ENCODE measurements at places on chromosomes 6 and 20.

DNA sequence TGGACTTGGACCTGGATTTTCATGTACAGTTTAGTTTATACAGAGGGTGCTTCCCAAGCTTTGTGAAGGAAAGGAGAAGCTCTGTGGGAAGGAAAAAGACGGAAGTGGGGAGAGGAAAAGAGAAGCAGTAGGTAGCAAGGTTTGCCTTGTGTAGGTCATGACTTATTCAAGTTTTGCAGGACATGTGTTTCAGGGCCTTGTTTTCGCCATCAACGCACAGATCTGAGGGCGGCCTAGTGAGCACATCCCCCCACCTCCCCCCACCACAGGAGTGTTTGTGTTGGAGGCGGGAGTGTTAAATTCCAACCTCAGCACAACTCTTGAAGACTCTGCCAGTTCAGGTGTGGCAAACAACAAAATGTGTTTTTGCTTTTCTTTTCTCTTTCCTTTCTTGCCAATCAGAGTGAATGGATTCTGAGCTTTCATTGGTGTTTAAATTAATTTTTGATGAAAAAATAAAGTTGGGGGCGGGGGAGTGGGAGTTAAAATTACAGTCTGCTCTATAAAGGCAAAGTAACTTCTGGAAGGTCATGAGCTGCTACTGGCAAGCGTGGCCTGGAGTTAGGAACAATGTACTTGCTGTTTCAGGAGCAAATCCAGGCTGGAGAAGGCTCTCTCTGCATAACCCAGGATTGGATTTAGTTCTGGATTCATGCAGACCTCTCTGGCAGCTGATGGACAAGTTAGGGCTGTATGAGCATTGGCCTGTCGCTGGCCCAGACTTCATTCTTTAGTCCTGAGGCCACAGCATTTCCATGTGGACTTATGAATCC lies 338.5 kb downstream of the CD83 start:
- no peak for DNase-seq

- no peak for DNase-seq
These were observed 8.7 kb downstream of the MAFB start for GRCh38 chr20:40680161-40680959.

- peak; percentile 58 for DNase-seq
These were observed 5.6 kb downstream of the SRSF3 start for GRCh38 chr6:36599791-36600209.

DNA sequence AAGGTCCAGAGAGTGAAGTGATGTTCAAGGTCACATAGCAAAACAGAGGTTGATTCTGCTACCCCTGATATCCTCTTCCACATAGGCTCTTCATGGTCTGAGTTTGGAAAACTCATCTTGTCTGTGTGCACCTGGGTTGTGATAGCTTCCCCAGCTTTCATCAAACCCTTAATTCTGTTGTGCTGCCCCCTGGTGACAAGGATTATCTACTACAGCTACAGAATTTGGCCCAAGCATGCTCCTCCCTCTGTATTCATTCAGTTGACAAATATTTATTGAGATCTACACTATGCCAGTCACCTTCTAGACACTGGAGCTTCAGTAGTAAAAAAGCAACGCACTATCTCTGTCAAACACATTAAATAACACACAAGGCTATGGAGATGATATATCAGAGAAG lies 50.4 kb downstream of the SMPDL3A start:
- DNase-seq, result peak; percentile 59

DNA sequence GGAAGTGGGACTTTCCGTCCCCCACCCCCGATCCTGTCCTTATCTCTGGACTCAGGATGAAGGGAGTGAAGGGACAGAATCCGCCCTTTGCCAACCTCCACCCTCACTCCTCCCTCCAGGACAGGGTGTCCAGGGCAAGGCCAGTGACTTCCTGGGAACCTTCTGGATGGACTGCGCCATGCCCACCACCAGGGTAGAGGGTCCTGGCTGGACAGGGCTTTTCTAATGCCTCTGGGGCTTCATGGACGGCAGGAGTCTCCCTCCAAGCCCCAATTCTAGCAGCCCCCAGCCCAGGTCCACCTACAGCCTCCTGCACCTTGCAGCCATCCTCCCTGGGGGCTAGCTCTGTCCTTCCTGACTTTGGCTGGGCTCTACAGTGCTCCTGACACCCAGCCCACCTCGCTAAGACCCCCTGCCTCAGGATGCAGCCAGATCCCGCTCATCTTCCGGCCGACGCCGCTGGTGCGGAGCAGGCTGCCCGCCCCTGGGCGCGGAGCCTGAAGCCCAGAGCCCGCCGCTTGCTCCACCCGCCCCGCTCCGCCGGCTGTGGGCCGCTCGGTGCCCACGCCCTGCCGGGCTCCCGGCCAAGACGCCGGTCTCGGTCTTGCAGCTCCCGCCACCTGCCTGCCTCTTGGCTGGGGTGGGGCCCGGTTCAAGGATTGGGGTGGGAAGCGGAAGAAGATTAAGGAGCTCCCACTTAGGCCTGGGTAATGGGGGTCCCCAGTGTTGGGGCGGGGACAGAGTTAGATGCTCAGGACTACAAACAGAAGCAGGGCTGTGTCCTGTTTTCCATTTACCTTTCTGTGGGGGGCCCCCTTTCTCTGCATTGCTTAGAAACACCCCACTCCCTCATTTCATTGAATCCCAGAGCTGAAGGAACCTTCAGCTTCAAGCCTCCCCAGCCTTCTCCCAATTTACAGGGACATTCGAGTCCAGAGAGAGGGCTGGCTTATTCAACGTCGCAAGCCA lies 72.8 kb downstream of the MDGA1 start:
- peak; percentile 41 for DNase-seq

DNA sequence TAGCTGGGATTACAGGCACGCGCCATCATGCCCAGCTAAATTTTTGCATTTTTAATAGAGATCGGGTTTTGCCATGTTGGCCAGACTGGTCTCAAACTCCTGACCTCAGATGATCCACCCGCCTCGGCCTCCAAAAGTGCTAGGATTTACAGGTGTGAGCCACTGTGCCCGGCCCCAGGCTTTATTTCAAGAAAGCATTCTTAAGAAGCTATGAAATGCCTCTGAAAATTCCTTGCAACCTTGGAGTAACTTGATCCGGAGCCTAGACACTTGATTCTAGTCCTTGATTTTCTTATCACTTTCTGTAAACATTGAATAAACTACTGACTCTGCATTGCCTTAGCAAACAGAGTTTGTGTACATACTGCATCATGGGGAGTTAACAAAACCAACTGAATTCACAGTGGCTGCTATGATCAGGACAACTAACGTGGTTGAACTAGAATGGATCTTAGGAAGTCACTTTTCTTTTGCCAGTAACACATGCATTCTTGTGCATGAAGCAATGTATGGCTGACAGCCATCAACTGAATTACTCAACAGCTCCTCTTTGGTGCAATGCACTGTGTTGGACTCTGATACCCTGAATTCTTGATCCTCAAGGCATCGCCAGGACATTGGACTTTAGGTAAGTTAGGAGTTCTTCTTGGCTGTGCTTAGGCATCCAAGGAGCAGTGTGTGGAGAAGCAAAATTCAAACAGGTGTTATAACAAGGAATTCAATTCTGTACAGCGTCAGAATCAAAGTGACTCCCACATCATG lies 102.8 kb upstream of the TMEM170B start:
- DNase-seq, result peak; percentile 84

DNA sequence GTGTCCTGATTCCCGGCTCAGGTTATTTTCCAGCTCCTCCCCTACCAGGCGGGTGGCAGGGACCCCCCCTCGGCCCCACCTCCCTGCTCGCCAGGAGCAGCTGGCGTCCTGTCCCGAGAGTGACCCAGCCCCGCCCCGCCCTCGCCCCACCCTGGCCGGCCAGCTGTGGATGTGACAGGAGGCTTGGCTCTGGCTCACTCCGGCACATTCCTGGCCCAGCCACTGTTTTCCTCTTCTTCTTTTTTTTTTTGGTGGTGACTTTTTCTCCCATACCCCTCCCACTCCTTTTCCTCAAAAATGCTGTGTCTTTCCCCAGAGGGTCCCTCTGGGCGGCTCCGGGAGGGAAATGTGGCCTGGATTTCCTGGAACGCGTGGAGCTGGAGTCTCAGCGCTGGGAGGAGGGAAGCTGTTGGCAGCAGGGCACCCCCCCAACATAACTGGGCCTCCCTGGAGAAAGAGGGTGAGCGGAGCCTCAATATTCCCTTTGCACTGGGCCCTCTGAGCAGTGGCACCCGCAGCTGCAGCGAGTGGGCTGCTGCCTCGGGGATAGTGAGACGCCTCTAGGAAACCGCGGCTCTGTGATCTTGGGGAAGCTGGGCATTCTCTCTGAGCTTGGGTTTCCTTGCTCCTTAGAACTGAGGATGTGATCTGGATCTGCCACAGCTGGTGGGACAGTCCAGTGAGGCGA lies 28.3 kb upstream of the CSNK2A1 start:
- peak; percentile 18 for DNase-seq

DNA sequence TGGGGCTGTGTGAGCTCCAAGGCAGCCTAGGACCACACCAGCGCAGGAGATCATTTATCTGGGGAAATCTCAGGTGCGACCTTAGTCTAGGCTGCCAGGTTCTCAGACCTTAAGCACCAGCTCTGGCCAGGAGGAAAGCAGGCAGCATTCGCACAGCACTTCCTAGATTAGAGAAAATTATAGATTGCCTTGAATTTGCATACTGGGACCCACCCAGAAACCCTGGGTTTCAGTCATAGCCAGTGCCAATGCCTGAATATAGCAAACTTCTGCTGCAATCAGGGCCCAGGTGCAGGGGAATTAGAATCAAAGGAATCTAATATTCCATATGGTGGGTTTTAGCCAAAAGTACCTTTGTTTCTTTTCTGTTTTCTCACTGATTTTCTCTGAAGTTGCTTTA lies 204.3 kb upstream of the CST7 start:
- DNase-seq, result no peak

GRCh38 chr6:7878401-7878964 lies 32.1 kb downstream of the TXNDC5 start:
- no peak for DNase-seq

GRCh38 chr6:147782302-147782701 lies 273.8 kb downstream of the SAMD5 start:
- peak; percentile 64 for DNase-seq

DNA sequence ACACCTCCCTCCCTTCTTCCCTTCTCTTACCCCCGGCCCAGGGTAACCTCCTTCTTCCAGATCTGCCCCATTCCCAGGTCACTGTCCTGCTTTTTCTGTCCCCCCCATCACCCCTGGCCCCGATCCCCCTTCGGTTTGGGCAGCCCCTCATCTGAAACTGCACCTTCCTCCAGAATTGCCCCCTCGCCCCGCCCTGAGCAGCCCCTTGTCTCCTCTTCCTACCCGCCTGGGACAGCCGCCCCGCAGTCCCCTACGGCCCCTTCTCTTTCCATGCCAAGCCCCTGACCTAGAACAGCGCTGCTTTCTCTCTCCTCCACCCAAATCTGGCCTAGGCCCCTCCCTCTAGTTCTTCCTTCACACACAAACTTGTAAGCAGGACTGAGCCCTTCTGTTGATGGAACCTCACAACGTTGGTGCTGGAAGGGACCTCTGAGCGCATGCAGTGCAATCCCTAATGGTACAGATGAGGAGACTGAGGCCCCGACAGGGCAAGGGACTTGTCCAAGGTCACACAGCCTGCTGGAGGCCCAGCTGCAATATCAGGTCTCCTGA lies 630 bp downstream of the PPP2R5D start:
- DNase-seq, result peak; percentile 30

- no peak for DNase-seq
These were observed 620.2 kb downstream of the QKI start for GRCh38 chr6:164034602-164035140.

DNA sequence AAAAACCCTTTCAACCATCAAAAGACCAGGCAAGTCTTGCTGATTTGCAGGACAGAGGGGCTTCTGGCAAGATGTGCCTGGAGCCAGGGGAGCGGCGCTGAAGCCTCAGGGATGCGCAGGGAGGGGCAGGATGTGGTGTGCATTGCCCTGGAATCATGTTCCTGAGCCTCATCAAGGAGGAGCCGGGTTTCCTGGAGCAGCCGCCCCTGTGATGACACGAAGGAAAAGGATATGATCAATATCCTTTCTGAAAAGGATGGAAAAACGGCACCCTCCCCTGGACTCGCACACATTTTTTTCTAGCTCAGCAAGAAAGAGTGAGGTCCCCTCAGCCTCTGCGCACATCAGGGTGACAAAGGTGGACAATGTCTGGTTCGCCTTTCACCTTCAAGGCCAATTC lies 173.1 kb upstream of the SSTR4 start:
- no peak for DNase-seq

- DNase-seq, result peak; percentile 46
These were observed 17.0 kb downstream of the CRISP1 start for GRCh38 chr6:49849213-49849907.

Measured in EH (cell line).